NCI-H460 (cell line): ENCODE measurements at places on chromosomes 3 and 15.

- no peak for DNase-seq
Measured at GRCh38 chr15:82845686-82846085, 36.3 kb downstream of the WHAMM start.

DNA sequence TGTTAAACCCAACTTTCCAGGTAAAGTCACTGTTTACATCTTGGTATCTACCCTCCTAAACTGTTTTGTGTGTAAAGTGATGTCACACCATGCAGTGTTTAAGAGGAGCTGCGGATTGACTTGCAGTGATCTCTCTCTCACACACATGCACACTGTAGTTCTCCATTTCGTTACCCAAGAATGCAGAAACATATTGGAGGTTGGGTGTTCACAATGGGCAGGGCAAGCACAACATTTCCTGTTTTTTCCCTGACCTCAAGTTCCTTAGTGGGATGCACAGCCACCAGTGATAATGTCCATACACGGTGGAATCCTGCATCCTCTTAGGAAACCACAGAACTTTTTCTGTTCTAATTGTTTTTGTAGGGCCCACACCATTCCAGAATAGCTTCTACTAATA is 85.3 kb upstream of the CFAP20DC start:
- DNase-seq: no peak

GRCh38 chr3:188345223-188345622 is 191.3 kb downstream of the LPP start:
- DNase-seq: no peak

DNA sequence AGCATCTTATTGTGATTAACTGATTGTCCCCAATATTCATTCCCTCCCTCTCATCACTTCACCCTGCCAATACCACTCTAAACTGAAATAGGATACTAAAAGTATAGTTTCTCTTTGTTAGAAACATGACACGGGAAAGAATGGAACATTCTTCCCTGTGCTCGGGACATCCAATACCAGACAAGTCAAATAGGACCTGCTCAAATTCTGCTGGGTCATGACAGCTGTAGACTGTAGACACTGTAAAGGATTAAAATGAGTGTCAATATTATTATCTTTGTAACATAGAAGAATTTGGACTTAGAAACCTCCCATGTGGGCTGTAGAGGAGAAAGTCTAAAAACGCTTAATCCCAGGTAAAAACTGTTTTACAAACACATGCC is 315.0 kb upstream of the NR2E3 start:
- DNase-seq: no peak

DNA sequence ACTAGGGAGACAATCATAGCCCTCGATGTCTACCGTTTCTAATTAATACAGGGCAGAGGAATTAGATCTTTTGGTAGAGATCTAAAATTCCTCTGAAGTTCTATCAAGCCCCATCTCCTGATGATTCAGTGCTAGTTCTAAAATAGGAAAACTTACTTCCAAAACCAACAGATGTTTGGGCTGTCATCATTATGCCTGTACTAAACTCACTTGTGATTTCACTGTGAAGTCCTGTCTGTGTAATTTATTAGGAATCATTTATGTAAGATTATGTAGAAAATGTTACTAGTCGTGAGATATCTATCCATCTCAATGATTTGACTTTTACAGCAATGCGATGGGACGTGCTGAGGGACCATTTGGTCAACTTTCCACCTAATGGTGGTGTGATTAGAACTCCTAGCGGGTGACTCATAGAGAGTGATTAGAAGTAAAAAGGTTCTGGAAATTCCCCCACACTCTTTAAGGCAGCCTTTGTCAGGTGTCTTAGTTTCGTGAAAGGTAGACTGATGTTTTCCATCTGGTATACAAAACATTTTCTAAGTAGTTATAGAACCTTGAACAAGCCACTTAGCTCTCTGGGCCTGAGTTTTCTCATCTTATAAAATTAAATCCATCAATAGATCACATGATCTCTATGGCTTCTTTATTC is 34.2 kb downstream of the LIPC start:
- no peak for DNase-seq

GRCh38 chr3:139762302-139762701 is 84.5 kb upstream of the NMNAT3 start:
- DNase-seq: no peak

GRCh38 chr15:72117486-72118016 is 399 bp downstream of the MYO9A start:
- DNase-seq: peak; percentile 46
